Stimulated activated CD4-positive, alpha-beta T cell treated with anti-CD3 and anti-CD28 coated beads, Interleukin-12 subunit alpha, Interleukin-12 subunit beta, amount 100 ng/mL, for 24 hours (primary cell): ENCODE measurements at places on chromosomes 6 and 20.
A peak's percentile ranks its signal among the peaks of the same experiment; 100 is the strongest.

GRCh38 chr6:42363926-42364849 is 87.5 kb downstream of the TRERF1 start:
- no peak for DNase-seq

GRCh38 chr6:24720131-24720603 is 1.2 kb upstream of the C6orf62 start:
- peak; percentile 66 for DNase-seq

DNA sequence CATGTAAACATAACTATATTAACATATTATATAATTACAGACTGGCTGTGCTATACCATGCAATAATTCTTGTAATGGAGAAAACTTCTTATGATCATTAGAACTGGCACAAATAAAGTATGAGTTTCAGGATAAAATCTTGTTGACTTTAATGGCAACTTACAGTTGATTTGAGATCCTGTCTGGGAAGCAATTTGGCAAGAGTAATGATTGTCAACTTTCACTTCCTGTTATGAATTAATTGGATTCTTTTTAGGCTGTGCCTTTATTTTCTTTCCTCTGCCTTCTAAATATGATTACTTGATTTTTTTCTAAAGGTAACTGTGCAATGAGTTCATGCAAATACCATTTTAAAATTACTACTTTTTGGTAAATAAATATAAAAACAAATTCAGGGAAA is 158.1 kb upstream of the B3GAT2 start:
- no peak for DNase-seq

- DNase-seq = no peak
These were observed 217.5 kb downstream of the PTPRK start for GRCh38 chr6:128302942-128303341.

DNA sequence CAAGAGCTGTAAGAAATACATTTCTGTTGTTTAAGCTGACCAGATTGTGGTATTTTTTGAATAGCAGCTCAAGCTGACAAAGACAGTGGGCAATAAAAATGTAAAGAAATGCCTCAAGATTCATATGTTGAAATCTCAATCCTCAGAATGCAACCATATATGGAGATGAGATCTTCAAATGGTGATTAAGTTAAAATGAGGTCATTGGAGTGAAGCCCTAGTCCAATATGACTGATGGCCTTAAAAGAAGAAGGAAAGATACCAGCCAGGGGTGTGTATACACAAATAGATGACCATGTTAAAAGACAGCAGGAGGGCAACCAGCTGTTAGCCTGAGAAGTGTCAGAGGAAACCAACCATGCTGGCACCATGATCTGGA is 7.1 kb upstream of the DDO start:
- DNase-seq = no peak

DNA sequence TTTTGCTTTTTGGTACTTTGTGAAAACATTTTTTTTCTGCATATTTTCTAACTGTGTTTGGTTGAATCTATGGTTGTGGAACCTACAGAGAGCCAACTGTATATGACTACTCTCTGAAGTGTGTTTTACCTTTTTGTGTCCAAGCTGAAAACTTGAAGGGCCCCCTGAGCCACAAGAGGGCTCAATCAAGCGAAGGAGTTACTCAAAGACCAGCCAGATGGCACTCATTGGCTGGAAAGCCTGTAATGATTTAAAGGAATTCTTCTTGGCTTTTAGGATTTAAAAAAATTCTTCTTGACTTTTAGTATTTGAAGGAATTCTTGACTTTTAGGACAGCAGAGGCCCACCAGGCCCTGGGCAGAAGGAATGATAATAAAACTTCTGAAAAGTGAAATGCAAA is 27.0 kb upstream of the ECI2 start:
- DNase-seq = no peak

DNA sequence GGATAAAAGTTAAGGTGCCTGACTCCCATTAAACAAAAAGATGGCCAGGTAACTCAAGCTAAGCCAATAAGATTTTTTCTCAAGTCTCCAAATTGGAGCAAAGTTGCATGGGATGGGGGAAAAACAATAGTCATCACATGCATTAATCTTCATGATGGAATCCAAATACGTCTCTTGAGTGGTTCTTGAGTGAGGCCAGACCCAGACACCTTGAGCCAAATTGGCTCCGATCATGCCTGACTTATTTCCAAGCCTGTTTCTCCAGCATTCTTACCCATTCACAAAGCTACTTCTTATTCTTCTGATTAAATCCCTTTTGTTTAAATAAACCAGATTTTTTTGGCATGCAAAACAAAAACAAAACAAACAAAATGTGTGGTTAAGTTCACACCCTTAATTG is 420.3 kb upstream of the NRSN1 start:
- no peak for DNase-seq

- DNase-seq = no peak
These were observed 609 bp downstream of the OGFRL1 start for GRCh38 chr6:71289039-71289801.

- DNase-seq = no peak
These were observed 1.1 kb upstream of the OPN5 start for GRCh38 chr6:47780510-47781356.

DNA sequence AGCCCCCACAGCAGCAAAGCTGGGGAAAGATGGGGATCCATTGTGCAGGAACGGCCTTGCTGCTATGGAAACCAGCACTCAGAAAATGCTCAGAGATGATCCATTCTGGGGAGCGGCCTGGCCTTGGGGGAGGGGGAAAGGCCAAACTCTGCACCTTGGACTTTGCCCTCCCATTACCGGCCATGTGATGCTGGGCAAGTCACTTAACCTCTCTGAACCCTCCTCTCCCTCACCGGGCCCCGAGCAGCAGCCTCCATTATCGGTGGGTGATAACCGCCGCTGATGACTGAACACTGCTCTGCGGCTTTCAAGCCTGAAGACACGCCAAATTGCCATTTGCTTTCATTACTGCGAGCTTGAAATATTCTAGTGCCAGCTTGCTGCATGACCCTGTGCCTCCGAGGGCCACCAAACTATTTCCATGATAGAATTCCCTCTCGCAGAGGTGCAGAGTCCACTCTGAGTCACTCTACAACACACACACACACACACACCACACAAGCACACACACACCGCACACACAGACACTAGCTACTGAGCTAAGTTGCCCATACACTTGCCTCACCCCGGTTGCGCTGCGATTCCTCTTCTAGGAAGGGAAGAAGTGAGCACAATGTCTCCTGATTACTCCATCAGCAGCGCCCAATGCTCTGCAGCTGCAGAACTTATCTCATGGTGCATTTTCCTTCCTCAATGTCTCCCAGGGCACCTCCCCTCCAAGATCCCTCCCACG is 20.6 kb upstream of the SIRPA start:
- DNase-seq = no peak

DNA sequence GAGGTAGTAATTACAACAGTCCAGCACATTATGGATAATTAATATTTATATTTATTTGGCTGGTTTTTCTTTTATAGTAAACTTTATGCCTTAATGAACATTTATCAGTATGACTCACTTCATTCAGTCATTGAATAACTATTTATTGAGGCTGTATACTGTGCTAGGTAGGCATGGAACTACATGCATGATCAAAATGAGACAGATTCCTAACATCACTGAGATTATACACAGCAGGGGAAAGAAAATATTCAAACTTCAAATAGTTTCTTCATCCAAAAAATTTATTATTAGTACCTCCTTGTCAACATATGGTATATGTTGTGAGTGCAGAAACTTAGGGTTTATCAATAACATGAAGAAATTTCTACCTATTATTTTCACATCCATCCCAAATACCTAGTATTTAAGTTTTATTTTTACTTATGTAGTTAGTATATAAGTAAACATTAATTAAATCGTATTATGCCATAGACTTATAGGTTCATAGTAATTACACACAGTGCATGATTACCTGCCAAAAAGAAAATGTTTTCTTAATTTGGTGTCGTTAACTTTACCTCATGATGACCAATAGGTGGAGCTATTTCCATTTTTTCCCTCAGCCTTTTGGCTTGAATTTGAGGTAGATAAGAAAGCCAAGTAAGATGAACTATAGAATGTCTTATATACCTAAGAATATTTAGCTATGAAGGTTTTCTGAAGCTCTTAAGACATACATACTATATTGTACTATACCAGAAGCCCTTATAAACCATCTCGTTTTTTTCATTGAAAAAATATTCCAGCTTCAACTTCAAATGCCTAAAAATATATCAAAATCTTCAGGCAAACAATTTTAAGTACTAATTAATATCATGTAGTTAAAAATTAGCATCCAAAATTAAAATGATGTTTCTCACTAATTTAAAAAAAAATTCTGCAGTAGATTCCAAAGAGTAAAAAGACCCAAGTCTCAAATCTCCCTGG is 12.5 kb upstream of the TMEM30A start:
- no peak for DNase-seq

- no peak for DNase-seq
These were observed 154.2 kb downstream of the ALDH8A1 start for GRCh38 chr6:134795691-134796090.

DNA sequence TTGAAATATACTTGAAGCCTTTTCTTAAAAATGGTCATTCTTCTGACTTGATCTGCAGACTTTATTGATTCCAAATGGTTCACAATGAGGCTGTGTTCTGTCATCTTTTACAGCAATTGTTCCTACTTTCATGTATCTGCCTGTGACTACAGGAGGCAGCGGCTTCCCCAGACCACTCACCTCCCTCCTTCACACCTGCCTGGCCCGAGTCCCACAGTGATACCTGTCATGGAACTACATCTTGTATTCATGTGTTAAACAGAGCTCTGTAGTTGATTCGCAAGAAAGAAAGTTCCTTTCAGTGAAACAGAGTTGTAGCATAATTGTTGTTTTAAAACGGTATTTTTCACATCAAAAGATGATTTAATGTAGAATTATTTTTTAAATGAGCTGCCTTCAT is 673.5 kb upstream of the AGPAT4 start:
- DNase-seq = no peak

GRCh38 chr6:136210398-136211165 is 39.5 kb downstream of the MTFR2 start:
- no peak for DNase-seq

- DNase-seq = no peak
These were observed 191.8 kb upstream of the RREB1 start for GRCh38 chr6:6915813-6916547.

DNA sequence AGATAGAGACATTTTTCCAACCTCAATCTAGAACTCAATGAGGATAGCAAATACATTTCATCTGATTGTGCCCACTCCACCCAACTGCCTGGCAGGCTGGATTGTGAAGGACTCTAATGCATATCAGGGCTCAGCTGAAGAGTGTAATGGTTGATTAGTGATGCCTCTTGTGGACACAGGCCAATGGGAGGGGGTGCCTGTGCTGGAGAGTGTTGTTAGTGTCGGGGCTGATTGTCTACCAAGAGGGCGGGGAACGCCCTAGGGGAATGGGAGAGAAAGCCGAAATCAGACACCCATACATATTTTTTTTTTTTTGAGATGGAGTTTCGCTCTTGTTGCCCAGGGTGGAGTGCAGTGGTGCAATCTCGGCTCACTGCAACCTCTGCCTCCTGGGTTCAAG is 103.7 kb upstream of the SALL4 start:
- no peak for DNase-seq

DNA sequence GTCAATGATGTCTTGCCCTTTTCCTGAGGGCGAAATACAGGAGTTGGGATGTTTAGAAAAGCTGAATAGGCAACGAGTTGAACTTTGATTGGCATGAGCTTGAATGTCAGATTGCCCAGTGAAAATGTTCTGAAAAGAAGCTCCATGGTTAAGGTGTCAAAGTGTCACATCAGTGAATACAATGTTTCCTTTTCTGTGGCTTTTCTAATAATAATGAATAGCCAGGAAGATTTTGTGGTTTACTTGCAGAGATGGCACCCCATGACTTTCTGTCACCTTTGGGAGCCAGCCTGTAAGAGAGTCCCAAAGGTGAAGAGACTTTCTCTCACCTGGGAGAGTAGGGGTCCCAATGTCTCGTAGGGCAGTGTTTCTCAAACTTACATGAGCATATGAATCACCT is 119.2 kb downstream of the KCNQ5 start:
- DNase-seq = no peak

DNA sequence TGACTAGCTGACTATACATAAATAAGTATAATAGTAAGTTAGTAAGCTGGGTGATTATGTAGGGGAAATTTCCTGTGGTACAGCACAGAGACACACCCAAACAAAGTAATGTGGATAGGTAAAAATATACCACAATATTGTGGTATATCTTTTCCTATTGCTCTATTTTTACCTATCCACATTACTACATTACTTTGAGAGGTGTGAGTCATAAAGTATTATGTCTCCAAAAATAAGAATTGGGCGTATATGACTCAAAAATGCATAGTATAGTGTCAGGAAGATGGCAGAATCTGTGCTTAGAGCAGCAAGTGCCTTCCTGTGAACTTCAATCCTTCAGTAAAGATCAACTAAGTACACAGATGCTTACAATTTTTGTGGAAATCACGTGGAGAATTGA is 2.7 kb upstream of the SIRPG start:
- DNase-seq = no peak

GRCh38 chr20:58712806-58713731 is 20.5 kb downstream of the NPEPL1 start:
- DNase-seq = no peak

DNA sequence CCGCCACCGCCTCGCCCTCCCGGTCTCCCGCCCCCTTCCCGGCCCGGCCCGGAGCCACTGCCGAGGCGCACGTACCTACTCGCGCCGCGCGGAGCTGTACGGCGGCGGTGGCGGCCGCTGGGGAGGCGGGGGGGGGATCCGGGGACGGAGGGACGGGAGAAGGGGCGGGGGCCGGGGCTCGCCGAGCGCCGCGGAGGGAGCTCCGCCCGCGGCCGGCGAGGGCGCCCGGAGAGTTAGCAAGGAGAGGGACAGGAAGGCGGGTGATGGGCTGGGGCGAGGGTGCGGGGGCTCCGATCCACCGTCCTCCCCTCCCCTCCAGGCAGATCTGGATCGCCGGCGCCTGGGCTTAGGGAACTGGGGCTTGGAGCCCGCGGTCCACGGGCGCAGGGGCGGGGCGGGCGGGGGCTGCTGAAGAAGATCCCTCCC is 548 bp upstream of the TMEM74B start:
- DNase-seq = no peak

DNA sequence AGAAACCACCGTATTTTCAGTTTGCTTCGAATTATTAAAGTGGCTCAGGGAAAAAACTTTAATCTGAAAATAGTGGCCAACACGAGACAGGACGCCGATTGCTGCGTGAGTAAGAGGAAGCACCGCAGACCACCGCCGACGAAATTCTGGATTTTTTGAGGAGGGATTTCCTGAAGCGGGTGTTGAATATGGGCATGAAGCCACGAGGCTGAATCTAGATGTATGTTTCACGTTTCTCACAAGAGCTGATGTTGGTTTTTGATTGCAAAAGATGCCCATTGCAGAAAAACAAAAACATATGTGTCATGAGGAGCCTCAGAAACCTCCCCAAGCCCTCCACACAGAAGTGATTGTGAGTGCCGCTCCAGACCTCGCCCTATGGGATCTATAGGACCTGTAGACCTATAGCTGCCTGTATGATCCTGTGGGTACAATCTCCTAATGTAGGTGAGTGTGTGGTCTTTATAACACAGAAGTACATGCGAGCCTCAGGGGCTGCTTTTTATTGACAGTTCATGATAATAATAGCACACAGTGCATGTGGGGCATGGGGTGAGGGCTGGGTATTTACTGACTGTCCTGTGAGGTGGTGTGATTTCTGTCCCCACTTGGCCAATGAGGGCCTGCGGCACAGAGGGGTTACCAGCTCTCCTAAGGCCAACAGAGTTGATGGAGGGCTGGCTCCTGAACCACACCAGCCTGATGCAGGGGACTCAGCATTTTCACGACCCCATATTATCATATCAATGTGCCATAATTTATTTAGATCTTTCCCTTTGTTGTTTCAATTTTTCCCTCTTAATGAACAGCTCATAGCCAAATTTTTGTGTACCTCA is 243.9 kb downstream of the DLL1 start:
- DNase-seq = no peak
